ENCODE measurements at places on chromosomes 4 and X. TPM values are rescaled to one million over a fixed set of nuclear protein-coding genes. Genes with fewer than 3 reads are reported as not detected.
A peak's percentile ranks its signal among the peaks of the same experiment; 100 is the strongest.

DNA sequence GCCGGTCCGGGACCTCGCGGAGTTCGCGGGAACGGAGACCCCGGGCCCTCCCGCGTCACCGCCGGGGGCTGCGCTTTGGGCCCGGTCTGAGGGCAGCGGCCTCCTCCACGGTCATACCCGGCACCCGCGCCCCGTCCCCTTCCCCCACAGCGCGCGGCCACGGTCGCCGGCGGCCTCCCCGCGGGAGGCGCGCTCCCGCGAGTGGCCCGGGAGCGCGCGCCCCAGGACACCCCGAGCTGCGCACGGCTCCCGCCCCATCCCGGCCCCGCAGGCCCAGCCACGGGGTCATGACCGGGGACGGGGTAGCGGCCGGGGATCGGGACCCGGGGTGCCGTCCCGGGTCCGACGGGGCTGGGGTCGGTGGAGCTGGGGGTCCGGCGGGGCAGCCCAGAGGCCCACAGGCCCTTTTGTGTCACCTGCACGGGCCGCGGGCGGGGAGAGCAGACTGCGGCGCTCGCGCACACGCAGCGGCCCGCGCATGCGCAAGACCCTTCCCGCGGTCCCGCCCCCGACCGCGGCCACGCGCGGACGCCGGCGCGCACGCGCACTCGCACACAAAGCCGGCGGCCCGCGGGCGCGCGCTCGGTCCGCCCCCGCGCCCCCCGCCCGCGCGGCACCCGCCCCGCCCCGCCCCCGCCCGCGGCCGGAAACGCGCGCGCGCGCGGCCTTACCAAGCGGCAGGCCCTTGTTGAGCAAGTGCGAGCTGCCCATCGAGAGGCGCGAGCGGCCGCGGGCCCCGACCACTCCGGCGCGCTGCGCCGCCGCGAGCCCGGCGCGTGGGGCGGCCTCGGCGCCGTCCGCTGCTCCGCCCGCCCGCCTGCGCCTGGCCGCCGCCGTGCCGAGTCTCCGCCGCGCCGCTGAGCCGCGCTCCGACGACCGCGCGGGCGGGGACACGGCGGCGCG is at the start of gene CTBP1:
CTBP1 (minus strand) TSS at position 886 of the 903 bp plus-strand sequence. CDS start 7,799 bp downstream, outside the sequence.
- peaks cover 58% of the 10 kb centered on the region for H3K4me1 ChIP-seq
- H3K36me3 ChIP-seq: no peaks in the 10 kb centered on the region
- H3K4me3 ChIP-seq: peak within 1 kb of the TSS; percentile 78
- DNase-seq: peak; percentile 79
- H3K27me3 ChIP-seq: no peaks in the 10 kb centered on the region

DNA sequence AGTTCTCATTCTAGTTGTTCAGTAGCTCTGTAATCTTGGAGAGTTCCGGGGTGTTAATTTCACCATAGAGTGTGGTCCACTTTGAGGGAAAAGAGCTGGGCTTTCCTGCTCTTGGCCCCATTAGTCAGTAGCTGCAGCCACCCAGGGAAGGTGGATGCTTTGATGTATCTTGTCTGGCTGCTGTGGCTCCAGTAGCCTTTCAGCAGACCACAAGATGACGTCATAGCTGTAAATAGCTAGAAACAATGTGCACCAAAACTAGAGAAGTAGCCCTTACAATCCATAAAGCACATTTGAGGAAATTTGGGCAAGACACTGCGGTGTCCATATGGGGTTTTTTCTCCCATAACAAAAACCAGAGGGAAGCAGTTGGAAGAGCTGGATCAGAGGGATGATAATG is 32.9 kb upstream of the PRPS2 start:
- H3K4me1 ChIP-seq: no peaks in the 10 kb centered on the region
- no peaks in the 10 kb centered on the region for H3K36me3 ChIP-seq
- no peak overlapping the region for H3K27ac ChIP-seq
- no peak overlapping the region for H3K4me3 ChIP-seq

DNA sequence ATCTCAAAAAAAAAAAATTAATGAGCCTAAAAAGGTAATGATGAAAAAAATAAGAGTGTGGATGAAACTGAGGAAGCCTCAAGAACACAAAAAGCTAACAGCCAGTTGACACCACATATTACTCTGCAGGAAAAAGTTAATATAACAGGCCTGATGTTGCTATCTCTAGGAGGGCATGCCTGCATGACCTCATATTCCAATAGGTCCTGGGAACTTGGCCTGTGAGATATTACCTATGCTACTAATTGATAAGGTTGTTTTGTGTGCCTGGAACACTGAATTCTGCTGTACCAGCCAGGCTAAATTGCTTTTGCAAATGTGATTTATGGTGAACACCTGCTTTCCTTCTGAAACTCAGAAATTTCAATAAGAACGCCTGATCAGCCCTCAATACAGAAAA is 15.9 kb downstream of the SLC9A7 start:
- no peak for DNase-seq
- H3K4me1 ChIP-seq: no peaks in the 10 kb centered on the region
- no peaks in the 10 kb centered on the region for H3K36me3 ChIP-seq
- H3K27me3 ChIP-seq: no peaks in the 10 kb centered on the region
- no peak overlapping the region for H3K4me3 ChIP-seq

Gene MTNR1A
- polyA plus RNA-seq: not detected

GRCh38 chr4:13359809-13360208 is 124.3 kb downstream of the RAB28 start:
- peaks cover 7% of the 10 kb centered on the region for H3K36me3 ChIP-seq
- no peak overlapping the region for H3K27ac ChIP-seq
- no peaks in the 10 kb centered on the region for H3K27me3 ChIP-seq
- no peaks in the 10 kb centered on the region for H3K4me1 ChIP-seq
- DNase-seq: no peak

- no peak for DNase-seq
- H3K4me3 ChIP-seq: no peak overlapping the region
- H3K36me3 ChIP-seq: no peaks in the 10 kb centered on the region
- H3K27ac ChIP-seq: no peak overlapping the region
- H3K27me3 ChIP-seq: peaks cover 13% of the 10 kb centered on the region
- no peaks in the 10 kb centered on the region for H3K4me1 ChIP-seq
These were observed 64.8 kb upstream of the HELT start for GRCh38 chr4:184953421-184953945.

- no peak for DNase-seq
- H3K36me3 ChIP-seq: no peaks in the 10 kb centered on the region
- no peak overlapping the region for H3K27ac ChIP-seq
- no peak overlapping the region for H3K4me3 ChIP-seq
- H3K4me1 ChIP-seq: no peaks in the 10 kb centered on the region
These were observed 138.3 kb downstream of the AREG start for GRCh38 chr4:74583089-74583700.

- DNase-seq: no peak
- H3K4me1 ChIP-seq: no peaks in the 10 kb centered on the region
- H3K36me3 ChIP-seq: no peaks in the 10 kb centered on the region
- no peak overlapping the region for H3K4me3 ChIP-seq
These were observed 66.8 kb upstream of the EXOC1L start for GRCh38 chr4:55752810-55753209.

GRCh38 chr4:133467290-133467947 is 318.3 kb downstream of the PCDH10 start:
- no peaks in the 10 kb centered on the region for H3K4me1 ChIP-seq
- no peaks in the 10 kb centered on the region for H3K27me3 ChIP-seq
- no peak overlapping the region for H3K27ac ChIP-seq
- no peaks in the 10 kb centered on the region for H3K36me3 ChIP-seq
- DNase-seq: no peak
- H3K4me3 ChIP-seq: no peak overlapping the region

Gene KIF4A
- 1.2 TPM for polyA plus RNA-seq

- H3K4me3 ChIP-seq: no peak overlapping the region
- DNase-seq: no peak
- H3K27ac ChIP-seq: no peak overlapping the region
These were observed 44.7 kb downstream of the PTTG2 start for GRCh38 chr4:38004887-38005286.

DNA sequence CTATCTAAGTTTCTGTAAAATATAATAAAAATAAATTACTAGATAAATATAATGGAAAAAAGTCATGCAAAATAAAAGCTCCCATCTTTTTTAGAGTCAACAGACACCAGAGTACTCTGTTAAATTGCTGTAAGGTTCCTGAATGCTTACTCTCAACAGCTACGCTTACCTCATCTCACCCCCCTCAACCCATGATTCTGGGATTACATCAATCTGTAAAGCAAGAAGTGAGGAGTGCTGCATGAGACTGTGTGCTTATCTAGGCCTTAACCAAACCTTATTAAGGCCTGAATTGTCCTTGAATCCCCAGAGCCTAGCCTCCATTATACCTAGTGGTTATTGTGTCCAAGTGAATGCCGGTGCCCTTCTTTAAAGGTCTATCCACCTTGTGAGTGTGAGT is 735.8 kb downstream of the RPA4 start:
- DNase-seq: no peak
- no peaks in the 10 kb centered on the region for H3K4me1 ChIP-seq
- H3K4me3 ChIP-seq: no peak overlapping the region
- no peaks in the 10 kb centered on the region for H3K27me3 ChIP-seq
- H3K36me3 ChIP-seq: no peaks in the 10 kb centered on the region

Gene CABS1
- not detected for polyA plus RNA-seq

Gene RENBP
- polyA plus RNA-seq: 8.1 TPM

Gene PFKFB1
- polyA plus RNA-seq: 0.28 TPM

Gene CDKL2
- 0.19 TPM for polyA plus RNA-seq

Gene FAM184B
- not detected for polyA plus RNA-seq

DNA sequence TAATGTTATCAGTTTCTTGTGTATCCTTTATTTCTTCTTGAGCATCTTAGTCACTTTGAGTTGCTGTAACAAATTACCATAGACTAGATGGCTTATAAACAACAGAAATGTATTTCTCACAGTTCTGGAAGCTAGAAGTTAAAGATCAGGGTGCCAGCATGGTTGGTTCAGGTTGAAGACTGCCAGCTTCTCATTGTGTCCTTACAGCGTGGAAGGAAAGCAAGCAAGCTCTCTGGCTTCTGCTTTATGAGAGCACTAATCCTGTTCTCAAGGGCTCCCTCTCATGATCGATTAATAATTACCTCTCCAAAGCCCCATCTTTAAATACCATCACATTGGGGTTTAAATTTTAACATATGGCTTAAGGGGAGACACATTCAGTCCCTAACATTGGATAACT is 497.2 kb downstream of the RAPGEF2 start:
- H3K27ac ChIP-seq: no peak overlapping the region
- H3K4me3 ChIP-seq: no peak overlapping the region
- H3K36me3 ChIP-seq: no peaks in the 10 kb centered on the region
- H3K27me3 ChIP-seq: no peaks in the 10 kb centered on the region
- DNase-seq: no peak
- no peaks in the 10 kb centered on the region for H3K4me1 ChIP-seq

- H3K27ac ChIP-seq: no peak overlapping the region
- H3K4me3 ChIP-seq: no peak overlapping the region
- H3K27me3 ChIP-seq: peaks cover 3% of the 10 kb centered on the region
- H3K4me1 ChIP-seq: no peaks in the 10 kb centered on the region
- no peaks in the 10 kb centered on the region for H3K36me3 ChIP-seq
These were observed 199.8 kb upstream of the AGTR2 start for GRCh38 chrX:115970718-115971117.

Gene DGAT2L6
- not detected for polyA plus RNA-seq

- H3K36me3 ChIP-seq: no peaks in the 10 kb centered on the region
- H3K27me3 ChIP-seq: no peaks in the 10 kb centered on the region
These were observed 55.5 kb downstream of the MID1IP1 start for GRCh38 chrX:38856670-38857265.

Gene SLC7A11
- polyA plus RNA-seq: 0.88 TPM

- H3K27me3 ChIP-seq: peaks cover 98% of the 10 kb centered on the region
- no peaks in the 10 kb centered on the region for H3K36me3 ChIP-seq
- H3K4me1 ChIP-seq: no peaks in the 10 kb centered on the region
- no peak overlapping the region for H3K27ac ChIP-seq
These were observed 22.2 kb downstream of the HMX1 start for GRCh38 chr4:8849266-8850073.

DNA sequence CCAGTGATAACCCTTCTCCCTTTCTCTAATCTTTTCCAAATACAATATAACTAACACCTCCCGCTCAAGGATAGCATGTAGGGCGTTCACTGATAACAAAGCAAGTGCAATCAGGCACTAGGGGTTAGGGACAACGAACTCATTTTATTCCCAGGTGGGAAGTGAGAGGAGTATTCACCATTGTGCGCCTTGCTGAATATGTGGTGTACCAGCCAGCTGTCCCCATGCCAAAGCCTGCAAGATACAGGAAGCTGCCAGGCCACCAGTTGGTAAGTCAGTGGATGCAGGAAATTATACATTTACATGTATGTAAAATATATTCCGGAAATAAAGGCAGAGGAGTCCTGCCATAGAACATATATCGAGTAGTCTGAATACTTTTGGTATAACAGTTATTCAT is 6.3 kb upstream of the HPRT1 start:
- no peak for DNase-seq
- no peak overlapping the region for H3K27ac ChIP-seq
- no peaks in the 10 kb centered on the region for H3K4me1 ChIP-seq
- H3K4me3 ChIP-seq: no peak overlapping the region
- no peaks in the 10 kb centered on the region for H3K27me3 ChIP-seq

DNA sequence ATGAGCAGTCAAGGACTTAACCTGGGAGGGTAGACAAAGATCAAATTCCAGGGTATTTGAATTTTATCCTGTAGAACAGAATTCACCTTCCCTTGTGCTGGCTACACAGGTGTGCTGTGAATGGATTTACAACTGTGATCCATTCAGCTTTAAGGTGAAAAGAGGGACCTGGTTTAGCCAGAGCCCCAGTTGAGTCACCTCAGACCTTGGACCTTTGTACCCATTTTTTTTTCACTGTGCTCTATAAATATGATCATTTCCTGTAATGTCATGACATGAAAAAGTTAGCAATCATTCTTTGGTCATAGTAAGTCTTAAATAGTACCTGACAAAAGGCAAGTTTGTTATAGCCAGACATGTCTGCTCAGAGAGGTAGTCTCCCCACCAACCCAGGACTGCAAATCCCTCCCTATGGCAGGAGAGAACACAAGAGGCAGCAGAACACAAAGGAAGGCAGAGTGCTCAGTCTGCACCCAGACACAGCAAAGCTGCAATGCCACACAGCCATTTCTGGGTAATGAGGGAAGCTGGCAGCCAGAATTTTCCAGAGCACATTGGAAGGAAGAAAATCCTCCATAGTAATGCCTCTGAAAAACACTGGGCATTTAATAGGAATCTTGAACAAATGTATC is 77.9 kb downstream of the CXXC4 start:
- H3K4me1 ChIP-seq: no peaks in the 10 kb centered on the region
- no peaks in the 10 kb centered on the region for H3K36me3 ChIP-seq
- no peak overlapping the region for H3K27ac ChIP-seq
- DNase-seq: no peak

DNA sequence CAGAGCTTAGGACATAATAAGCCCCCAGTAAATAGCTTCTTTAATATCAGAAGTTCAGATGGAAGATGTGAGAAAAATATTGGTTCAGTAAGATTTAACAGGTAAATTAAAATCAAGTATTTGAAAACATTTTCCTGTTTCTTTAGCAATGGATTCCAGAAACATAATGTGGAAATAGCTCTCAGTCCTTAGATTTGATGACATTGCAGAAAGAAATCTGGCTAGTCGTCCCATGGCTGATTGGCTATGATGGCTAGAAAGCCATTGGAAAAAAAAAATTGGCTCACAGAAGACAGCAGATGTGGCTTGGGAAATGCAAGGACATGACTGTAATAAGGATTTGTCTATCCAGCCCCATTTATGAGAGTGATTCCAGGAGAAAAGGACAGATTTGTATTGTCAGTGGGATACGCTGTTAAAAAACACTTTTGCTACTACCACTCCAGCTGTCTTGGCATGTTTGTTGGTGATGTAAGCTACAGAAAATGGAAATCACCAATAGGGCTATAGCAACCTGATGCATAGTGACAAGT is 78.3 kb downstream of the AR start:
- DNase-seq: no peak
- H3K4me3 ChIP-seq: no peak overlapping the region
- H3K27me3 ChIP-seq: no peaks in the 10 kb centered on the region
- H3K27ac ChIP-seq: no peak overlapping the region
- H3K36me3 ChIP-seq: no peaks in the 10 kb centered on the region

GRCh38 chrX:131709553-131709952 is 165.7 kb downstream of the OR13H1 start:
- no peaks in the 10 kb centered on the region for H3K36me3 ChIP-seq
- no peaks in the 10 kb centered on the region for H3K27me3 ChIP-seq
- H3K4me1 ChIP-seq: no peaks in the 10 kb centered on the region
- H3K27ac ChIP-seq: no peak overlapping the region
- no peak for DNase-seq
- H3K4me3 ChIP-seq: no peak overlapping the region
